Activated naive CD8-positive, alpha-beta T cell treated with anti-CD3 and anti-CD28 coated beads, Interleukin-2, amount 10 ng/mL, durations not matched to agents 7 days and 5 days (primary cell): ENCODE measurements at places on chromosomes 2 and 18.

- DNase-seq, result no peak
Measured at GRCh38 chr2:99648906-99649789, 159.3 kb upstream of the REV1 start.

GRCh38 chr2:237113026-237113795, 27.5 kb downstream of the COPS8 start:
- DNase-seq, result no peak

GRCh38 chr18:51169731-51170130, 27.8 kb downstream of the MEX3C start:
- no peak for DNase-seq

- no peak for DNase-seq
Measured at GRCh38 chr2:132703396-132703795, 33.4 kb upstream of the LYPD1 start.

DNA sequence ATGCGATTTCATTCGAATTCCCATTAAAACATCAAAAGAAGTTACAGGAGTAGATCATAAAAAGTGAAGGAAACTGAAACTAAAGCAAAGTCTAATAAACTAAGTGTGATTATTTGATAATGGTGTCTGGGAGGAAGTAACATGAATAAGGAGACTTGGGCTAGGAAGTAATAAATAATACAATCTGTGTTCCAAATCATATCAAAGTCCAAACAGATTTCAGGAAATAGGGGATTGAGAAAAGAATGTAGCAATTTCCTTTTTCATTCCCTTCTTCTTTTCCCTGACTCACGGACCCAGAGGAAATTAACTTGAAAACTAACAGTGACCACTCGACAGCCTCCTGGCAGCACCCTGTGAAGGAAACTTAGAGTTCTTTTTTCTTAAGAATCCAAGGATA, 758.4 kb upstream of the GCFC2 start:
- DNase-seq, result no peak

DNA sequence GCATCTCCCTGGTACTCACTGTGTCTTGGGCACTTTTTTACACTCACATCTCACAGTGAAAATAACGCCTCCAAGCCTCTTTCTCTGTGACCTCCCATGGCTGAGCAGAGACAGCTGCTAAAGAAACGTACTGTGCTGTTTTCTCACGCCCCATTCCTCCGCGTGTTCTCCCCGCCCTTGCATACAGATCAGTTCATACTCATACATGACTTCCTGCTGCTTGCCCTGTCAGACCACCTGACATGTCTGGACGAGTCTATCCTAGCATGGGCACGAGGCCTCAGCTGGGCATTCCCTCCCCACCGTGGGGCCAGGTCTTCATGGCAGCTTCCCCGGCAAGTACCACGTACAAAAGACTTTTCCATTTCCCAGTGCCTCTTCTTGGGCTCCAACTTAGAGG, 21.2 kb upstream of the IL1A start:
- DNase-seq, result no peak

DNA sequence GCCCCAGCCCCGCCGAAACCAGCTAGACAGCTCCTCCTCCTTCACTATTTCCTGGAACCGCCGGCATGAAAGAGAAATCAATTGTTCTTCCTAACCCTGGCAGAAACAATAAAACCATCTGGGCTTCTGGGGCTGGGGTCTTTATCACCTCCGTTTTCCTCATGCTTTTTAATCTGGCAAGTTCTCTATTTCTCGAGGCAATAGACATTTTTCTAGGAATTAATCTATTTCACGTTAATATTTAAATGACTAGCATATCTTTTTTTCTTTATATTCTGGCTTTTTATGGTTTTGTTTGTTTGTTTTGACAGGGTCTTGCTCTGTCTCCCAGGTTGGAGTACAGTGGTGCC, 1.4 kb upstream of the KIF1A start:
- no peak for DNase-seq

DNA sequence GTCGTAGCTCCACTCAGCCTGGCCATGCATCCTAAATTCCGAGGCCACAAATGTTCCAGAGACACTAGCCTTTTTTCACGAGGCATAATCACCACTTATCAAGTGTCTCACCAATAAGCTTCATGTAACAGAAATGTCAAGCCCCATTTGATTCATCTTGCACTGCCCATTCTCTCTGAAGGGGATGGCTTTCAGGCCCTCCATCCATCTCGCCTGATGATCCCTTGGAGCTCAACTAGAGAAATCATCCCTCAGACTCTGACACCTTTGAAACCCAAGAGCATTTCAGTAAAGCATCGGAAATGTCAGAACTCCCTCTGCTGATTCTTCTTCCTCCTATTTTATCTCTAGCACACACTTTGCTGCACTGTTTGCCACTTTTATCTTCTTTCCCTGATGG, 91.7 kb downstream of the DCC start:
- no peak for DNase-seq

GRCh38 chr2:147679955-147680531, 164.8 kb upstream of the ACVR2A start:
- DNase-seq, result no peak

GRCh38 chr2:85713836-85714235, 19.7 kb downstream of the GNLY start:
- DNase-seq, result no peak

DNA sequence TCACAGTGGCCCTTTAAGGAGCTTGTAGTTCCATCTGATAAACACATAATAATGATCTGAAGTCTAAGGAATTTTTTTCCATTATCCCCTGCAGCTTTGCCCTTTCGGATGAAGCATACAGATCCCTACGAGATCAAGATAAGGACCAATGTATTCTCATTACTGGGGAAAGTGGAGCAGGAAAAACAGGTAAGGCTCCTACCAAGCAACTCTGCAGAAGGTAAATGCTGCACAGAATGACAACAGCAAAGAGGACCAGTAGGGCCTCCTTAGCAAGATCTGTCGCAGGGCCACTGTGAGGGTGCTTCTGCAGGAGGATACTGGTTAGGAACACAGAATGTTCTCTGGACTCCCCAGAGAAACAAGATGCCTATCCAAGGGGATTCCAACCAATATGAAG, 84.6 kb downstream of the MYO1B start:
- DNase-seq, result no peak

GRCh38 chr2:160224060-160224459, 24.0 kb upstream of the ITGB6 start:
- DNase-seq, result no peak

DNA sequence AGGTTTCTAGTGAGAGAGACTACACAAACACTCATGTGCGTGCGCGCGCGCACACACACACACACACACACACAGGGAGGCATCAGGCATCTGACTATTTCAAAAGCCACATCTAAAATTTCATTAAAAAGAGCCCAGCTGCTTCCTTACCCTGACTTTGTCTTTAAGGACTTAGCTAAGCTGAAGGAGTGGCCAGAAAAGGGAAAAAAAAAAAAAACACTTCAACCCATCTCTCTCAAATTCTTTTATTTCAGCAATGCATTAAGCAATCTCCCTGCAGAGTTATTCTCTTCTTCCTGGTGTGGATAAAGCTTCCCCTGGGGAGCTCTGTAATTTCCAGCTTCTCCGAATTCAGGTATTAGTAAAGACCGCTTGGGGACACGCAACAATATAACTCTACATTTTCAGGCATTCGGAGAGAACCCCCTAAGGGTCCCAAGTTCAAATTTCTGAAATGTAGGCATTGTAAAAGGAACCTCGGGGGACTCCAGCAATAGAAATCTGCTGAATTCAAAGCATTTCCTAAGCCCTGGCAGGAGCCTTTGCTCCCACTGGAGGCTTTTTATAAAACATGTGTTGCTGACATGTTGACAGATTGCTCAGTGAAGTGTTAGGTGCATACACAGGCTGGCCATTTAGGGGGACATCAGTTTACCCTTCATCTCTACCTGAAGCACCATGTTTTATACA, 67.0 kb downstream of the ZNF521 start:
- DNase-seq, result no peak

GRCh38 chr2:85132397-85132796, 795 bp upstream of the TCF7L1 start:
- no peak for DNase-seq

DNA sequence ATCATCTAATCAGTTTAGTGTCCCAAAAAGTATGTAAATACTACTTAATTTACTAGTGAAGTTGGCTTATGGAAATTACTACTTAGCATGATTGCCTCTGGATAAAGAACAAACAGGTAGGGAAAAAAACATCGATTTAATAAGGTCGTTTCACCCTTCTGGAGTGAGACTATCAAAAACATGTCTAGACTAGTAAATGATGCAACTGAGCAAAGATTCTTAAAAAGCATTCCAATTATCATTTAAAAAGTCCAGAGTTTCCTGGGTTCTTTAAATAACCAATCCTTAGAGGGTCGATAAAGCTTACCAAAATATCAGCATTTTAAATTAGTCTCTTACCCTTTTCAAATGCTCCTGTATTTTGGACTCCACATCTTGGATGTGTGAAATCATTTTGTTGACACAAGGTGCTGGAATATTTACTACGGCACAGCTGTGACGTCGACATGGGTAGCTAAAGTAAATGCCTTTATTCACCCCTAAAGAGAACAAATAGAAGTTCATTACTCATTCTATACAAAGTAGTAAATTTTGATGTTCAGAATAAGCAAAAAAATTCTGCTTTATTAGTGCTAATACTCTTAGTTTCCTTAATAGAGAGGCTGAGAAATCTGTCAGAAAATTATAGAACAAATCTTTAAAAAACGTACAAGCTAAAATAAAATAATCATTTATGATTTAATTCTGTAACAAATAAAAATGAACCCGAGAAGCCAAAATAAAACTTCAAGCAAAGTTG, 70.6 kb downstream of the CCDC178 start:
- DNase-seq, result no peak

GRCh38 chr2:124476291-124476690, 451.2 kb downstream of the CNTNAP5 start:
- no peak for DNase-seq

DNA sequence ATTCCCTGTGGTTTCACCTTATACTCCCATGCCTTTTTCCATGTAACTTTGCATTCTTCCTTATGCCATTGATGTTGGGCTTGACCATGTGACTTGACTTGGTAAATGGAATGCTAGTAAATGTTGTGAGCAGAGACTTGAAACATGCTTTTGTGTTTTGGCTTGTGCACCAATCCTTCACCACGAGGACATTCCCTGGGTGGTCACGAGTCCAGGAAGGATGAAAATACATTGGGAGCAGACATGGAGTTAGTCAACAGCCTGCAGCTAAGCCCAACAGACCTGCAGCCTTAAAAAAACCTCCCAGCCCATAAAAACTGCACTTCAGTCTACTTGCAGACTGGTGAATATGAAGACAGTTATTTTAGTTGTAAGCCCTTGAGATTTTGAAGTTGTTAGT, 116.5 kb upstream of the SPATS2L start:
- DNase-seq, result no peak

DNA sequence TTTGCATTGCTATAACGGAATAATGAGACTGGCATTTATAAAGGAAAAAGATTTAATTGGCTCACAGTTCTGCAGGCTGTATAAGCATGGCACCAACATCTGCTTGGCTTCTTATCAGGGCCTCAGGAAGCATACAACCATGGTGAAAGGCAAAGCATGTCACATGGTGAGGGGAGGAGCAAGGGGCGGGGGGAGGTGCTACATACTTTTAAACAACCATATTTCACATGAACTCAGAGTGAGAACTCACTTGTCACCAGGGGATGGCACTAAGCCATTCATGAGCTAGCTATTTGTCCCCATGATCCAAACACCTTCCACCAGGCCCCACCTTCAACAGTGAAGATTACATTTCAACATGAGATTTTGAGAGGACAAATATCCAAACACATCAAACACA, 188.7 kb downstream of the MBD5 start:
- no peak for DNase-seq

GRCh38 chr2:9258953-9259399, 52.4 kb downstream of the ASAP2 start:
- no peak for DNase-seq

DNA sequence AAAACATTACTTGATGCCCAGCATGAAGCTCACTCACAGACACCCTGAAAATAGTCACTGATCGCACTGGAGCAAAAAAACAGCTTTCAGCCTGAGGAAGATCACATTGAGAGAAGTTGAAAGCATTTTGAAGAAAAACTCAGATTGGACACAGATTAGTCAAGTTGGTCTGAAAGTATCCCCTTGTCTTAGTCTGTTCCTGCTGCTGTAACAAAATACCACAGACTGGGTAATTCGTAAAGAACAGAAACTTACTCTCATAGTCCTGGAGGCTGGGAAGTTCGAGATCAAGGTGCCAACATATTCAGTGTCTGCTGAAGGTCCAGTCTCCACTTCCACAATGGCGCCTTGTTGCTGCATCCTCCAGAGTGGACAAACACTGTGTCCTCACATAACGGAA, 14.2 kb upstream of the NDUFV2 start:
- no peak for DNase-seq

DNA sequence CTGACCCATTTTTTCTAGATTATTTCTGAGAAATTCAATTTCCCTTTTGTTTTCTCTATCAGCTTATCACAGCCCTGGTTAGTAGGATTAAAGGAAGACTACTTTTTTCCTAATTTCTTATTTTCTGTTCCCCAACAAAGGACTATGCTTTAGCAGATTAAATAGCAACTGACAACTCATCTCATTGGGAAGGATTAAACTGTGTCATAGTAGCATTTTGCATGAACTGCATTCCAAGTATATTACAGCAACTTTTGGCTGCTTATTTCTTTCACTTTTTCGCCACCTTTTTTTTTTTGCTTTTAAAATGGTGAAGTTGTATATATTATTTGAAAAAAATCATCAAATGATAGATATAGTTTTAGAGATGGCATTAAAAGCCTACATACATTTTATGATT, 570.3 kb downstream of the FBXO15 start:
- no peak for DNase-seq

DNA sequence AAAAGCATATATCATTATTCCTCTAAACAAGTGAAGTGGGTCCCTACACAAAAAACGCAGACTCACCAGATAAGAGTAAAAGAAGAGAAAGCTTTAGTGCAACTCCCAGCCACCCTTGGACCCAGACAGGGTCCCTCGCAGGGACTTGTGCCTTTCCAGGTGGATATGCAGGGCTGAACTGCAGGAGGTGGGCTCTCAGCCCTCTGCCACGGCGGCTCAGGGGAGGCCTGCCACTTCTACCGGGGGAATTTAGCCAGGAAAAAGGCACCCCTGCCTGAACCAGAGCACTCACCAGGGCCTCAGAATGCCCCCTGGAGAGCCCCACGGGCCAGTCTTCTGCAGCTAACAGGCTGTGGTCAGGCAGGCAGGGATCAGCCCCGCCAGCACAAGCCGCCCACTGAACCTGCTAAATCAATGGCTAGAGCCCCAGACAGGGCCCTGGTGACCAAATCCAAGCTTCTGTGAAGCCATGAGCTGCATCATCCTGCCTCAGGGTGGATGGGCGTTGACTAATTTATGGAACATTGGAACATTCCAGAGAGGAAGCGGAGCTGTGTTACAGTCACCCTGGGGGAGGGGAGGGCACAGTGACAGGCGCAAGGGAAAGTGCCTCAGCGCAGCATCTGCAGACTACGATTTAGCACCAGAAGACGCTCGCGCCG, 209.3 kb downstream of the EIPR1 start:
- DNase-seq, result peak; percentile 13

DNA sequence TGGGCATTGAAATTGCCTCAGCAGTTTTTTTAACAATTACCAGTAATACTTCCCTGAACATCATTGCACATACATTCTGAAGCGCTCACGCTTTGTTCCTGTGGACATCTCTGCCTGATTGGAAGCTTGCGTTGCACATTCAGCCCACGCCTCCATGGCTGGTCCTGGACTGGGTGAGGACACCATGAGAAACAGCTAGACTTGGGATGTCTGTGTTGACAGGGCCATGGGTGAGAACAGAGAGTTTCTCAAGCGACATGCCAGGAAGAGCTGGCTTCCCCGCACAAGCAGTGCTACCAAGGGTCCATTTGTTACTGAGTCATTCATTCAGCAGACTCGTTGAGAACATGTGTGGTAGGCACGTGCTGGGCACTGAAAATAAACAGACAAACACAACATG, 166.3 kb downstream of the GBX2 start:
- DNase-seq, result no peak

GRCh38 chr2:113894156-113894743, 4.4 kb downstream of the ACTR3 start:
- no peak for DNase-seq
